ENCODE measurements at places on chromosomes 1 and 21. TPM values are rescaled to one million over a fixed set of nuclear protein-coding genes. Genes with fewer than 3 reads are reported as not detected.

DNA sequence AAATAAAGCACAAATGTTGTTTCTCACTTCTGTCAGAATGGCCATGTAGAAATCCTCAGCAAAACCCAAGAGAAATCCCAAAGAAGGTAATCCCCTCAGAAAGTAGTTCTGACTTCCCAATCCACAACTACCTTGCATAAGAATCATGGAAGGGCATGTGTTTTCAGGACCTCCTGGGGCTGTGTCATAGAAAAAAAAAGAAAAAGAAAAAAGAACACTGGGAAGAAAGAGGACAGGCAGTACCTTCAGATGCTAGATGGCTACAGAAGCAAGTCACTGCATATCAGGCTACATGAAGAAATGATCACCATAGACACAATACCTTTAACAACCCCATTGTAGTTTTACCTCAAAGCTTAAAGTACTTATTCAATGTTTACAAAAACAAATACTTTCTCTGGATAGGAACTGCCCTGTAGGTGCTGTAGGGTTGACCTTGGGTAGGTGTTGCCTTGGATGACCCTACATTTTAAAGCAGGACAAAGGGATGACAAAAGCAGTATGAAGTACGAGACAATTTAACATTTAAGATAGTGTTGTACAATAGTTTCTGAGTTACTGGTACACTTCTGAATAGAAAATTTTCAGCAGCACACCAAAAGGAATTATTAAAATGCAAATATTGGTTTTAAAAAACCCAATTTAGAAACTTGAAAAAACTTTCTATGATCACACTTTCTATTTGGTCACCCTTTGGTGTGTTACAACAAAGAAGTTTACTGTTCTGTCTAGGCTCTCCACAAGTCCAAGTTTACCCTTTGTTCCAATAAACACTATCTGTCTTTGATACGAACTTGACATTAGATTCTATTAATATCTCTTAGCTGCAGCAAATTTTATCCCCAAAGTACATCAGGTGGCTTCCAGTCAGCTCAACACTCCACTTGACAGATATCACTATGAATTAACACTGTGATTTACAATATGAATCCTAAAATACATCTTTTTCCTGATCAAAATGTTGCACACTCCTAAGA lies 5.0 kb downstream of the TRIT1 start:
- H3K27me3 ChIP-seq, result no peaks in the 10 kb centered on the region
- peak overlapping the region; percentile 53 for H3K4me3 ChIP-seq
- no peaks in the 10 kb centered on the region for H3K36me3 ChIP-seq
- DNase-seq, result no peak
- H3K4me1 ChIP-seq, result peaks cover 23% of the 10 kb centered on the region
- H3K27ac ChIP-seq, result peak overlapping the region; percentile 59

DNA sequence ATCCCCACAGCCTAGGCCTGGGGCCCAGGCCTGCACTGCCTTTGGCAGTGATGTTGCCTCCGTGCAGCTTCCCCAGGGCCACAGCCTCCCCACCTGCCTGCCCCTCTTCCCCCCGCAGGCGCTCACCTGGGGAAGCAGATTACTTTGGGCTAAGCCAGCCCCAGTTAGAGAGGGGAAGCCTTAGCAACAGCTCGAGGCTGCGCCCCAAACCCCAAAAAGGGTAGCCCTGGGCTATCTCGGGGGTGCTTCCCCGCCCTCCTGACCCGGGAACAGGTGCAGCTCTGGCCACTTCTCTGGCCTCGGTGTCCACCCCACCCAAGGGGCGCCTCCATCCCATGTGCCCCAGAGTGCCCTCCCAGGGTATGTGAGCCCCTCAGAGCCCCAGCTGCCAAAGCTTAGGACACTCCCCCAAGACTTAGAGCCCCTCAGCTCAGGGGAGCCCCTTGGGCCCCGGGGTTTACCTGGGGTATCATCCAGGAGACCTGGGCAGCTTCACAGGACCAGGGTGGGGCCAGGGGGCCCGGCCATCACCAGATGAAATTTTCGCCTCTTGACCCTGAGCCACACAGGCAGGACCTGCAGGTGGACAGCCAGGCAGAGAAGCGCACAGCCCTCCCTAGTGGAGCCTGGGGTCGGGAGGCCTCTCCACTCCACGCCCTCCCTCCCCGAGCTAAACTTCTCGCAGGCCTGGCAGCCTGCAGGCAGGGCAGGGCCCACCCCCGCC lies 3.3 kb upstream of the TTC34 start:
- H3K27ac ChIP-seq, result no peak overlapping the region
- H3K36me3 ChIP-seq, result no peaks in the 10 kb centered on the region
- H3K4me3 ChIP-seq, result no peak overlapping the region
- no peak for DNase-seq
- no peaks in the 10 kb centered on the region for H3K27me3 ChIP-seq
- H3K4me1 ChIP-seq, result no peaks in the 10 kb centered on the region

Gene FAM72C
- total RNA-seq, result 9.1 TPM

Gene DHX9
- 227 TPM for total RNA-seq

Gene CELA2B
- total RNA-seq, result not detected
